ENCODE measurements at places on chromosomes 2 and 18. TPM values are rescaled to one million over a fixed set of nuclear protein-coding genes. Genes with fewer than 3 reads are reported as not detected.

Gene DCDC2C
- total RNA-seq: not detected

Gene SALL3
- 54.5 TPM for total RNA-seq

Gene DTNA
- 32.7 TPM for total RNA-seq

Gene KIAA2012
- not detected for total RNA-seq

GRCh38 chr2:196534495-196534894, 105.0 kb upstream of the CCDC150 start:
- no peak overlapping the region for H3K4me3 ChIP-seq
- no peaks in the 10 kb centered on the region for H3K36me3 ChIP-seq
- H3K27me3 ChIP-seq: no peaks in the 10 kb centered on the region
- H3K27ac ChIP-seq: no peak overlapping the region
- no peak for DNase-seq

- H3K27me3 ChIP-seq: no peaks in the 10 kb centered on the region
- DNase-seq: no peak
- H3K36me3 ChIP-seq: no peaks in the 10 kb centered on the region
Measured at GRCh38 chr2:114699423-114699944, 257.0 kb downstream of the DPP10 start.

- no peak overlapping the region for H3K27ac ChIP-seq
- H3K4me3 ChIP-seq: no peak overlapping the region
- no peak for DNase-seq
- H3K27me3 ChIP-seq: no peaks in the 10 kb centered on the region
- no peaks in the 10 kb centered on the region for H3K4me1 ChIP-seq
Measured at GRCh38 chr2:145777297-145777696, 1257.4 kb upstream of the ZEB2 start.

DNA sequence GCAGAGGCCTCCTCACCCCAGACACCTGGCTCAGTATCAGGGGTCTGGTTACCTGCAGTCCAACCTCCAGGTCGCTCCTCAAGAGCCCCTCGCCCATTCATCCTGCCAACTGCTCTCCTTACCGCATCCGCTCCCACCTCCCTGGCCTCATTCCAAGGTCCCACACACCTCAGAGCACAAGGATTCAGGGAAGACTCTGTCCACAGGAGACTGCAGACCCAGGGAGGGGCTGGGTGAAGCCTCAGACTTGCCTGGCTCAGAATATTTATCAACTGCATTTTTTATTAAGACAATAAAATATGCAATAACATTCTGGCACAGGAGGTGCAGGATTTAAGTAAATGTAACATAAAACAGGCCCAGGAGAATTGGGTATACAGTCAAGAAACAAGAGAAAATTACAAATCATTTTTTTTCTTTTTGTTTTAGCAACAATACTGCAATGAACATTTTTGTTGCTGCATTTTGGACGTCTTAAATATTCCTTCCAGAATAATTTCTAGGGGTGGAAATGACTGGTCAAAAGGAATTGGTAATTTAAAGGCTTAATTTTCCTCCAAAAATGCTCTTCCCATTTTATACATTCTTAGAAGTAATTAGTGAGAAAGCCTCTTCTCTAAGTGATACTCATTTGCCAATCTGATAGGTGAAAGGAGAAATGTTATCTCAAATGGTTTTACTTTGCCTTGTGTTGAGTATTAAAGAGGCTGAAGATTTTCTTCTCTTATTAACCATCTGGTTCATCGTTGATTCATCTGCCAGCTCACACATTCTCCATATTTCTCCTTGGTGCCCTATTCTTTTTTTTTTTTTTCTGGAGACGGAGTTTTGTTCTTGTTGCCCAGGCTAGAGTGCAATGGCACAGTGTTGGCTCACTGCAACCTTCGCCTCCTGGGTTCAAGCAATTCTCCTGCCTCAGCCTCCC, 42.5 kb downstream of the TEX44 start:
- H3K27ac ChIP-seq: no peak overlapping the region
- DNase-seq: no peak
- H3K4me1 ChIP-seq: no peaks in the 10 kb centered on the region
- no peaks in the 10 kb centered on the region for H3K27me3 ChIP-seq
- no peak overlapping the region for H3K4me3 ChIP-seq
- no peaks in the 10 kb centered on the region for H3K36me3 ChIP-seq

DNA sequence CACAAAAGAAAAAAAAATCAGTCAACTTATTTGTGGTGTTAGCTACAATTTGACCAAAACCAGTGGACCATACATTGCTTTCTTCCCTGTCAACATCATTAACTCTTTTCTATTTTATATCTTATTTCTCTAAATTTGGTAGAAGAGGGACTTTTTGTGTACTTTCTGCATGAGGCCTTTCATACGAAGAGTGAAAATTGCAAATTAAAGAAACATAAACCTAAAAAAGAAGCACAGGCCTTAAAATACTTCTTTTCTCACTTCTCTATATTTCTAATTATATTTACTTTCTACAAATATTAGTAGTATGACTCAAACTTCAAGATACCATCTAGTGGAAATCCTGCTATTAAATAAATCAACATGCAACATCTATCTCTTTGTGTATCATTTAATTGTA, 1073.4 kb upstream of the ZEB2 start:
- no peaks in the 10 kb centered on the region for H3K36me3 ChIP-seq
- no peak overlapping the region for H3K27ac ChIP-seq
- peaks cover 5% of the 10 kb centered on the region for H3K4me1 ChIP-seq
- DNase-seq: no peak
- no peaks in the 10 kb centered on the region for H3K27me3 ChIP-seq
- H3K4me3 ChIP-seq: no peak overlapping the region

DNA sequence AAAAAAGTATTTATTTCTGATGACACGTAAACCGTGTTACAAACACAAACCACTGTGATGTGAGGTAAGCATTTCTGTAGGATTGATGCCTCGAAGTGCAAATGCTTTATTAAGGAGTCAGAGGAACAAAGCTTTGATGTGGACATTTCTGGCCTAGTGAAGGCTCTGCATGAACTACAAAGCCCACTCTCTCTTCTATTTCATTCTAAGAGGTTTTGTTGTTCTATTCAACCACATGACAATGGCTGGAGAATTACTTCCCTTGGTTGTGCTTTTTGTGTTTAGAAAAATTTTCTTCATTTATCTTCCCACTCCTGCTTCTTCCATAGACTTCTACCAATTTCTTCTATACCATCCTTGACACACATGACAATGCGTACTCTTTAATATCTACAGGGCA, 125.7 kb upstream of the CCDC195 start:
- H3K27me3 ChIP-seq: no peaks in the 10 kb centered on the region
- DNase-seq: no peak
- no peaks in the 10 kb centered on the region for H3K4me1 ChIP-seq

DNA sequence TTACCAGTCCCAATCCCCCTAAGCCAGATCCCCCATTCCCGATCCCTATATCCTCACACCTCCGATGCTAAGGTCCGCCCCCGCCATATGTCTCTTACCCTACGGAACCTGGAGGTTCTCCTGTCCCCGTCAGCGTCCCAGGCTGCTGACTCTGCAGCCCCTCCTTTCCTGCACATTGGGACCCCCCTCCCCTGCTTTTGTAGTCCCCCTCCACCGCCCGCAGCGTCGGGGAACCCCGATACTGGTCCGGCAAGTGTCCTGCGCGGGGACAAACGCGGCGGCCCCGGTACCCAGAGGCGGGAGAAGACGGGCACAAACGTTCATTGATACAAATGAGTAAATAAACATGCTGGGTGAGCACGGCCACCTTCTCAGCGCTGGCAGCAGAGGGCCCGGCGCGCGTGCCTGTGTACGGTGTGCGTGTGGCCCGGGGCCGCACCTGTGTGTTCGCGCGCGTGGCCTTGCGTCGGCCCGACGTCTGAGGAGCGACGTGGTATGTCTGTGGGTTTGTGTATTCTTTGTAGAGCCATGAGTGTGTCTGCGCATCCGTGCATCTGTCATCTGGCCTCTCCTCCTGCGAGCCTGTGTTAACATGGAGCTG, 2.0 kb upstream of the CYP26B1 start:
- H3K4me3 ChIP-seq: peak overlapping the region; percentile 54
- H3K4me1 ChIP-seq: peaks cover 28% of the 10 kb centered on the region
